ENCODE measurements at places on chromosomes 7 and 10. TPM values are rescaled to one million over a fixed set of nuclear protein-coding genes. Genes with fewer than 3 reads are reported as not detected.
A peak's percentile ranks its signal among the peaks of the same experiment; 100 is the strongest.

GRCh38 chr7:98930921-98931320 lies 52.6 kb downstream of the TRRAP start:
- no peak for DNase-seq

GRCh38 chr10:102752934-102753664 lies 9.4 kb downstream of the WBP1L start:
- DNase-seq = peak; percentile 37

GRCh38 chr7:16460789-16461493 lies 4.6 kb downstream of the SOSTDC1 start:
- no peak for DNase-seq

GRCh38 chr10:21458126-21458871 lies 67.2 kb downstream of the SKIDA1 start:
- DNase-seq = no peak

- no peak for DNase-seq
Measured at GRCh38 chr10:11154849-11155498, 137.3 kb downstream of the CELF2 start.

CELF2 gene
- total RNA-seq = not detected

OR2A42 gene
- total RNA-seq = not detected
